Posterior cingulate gyrus (tissue), 11 donors: ENCODE measurements at places on chromosomes 7 and 10.

DNA sequence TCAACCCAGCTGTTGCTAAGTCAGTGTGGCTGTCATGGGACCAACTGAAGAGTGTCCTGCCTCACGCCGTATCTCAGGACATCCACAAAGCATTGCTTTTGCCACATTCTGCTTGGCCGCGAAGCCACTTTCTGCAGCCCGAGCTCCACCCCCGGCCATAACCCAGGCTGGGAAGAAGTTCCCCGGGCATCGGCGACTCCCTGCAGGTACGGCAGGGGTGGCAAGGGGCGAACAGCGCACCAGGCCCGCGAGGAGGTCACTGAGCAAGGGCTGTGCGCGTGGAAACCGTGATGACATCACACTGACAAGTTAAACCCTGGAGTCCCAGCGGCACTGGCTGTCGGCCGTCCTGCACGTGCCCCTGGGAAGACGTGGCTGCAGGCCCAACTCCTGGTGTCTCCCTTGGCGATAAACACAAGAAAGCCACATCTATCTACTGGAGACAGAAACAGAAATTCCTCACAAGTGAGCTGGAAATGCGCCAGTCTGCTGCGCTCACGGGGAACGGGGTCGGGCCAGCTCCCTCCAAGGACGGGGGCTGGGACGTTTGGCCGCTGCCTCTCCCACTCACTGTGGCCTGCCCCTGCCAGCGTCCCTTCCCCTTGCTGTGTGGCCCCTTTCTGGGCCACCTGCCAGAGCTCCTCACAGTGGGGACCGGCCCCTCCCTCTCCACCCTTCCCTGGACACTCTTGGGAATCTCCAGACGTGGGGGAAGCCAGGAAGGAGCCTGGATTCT, 326.3 kb downstream of the DNAJB6 start:
- peak; percentile 73 for DNase-seq

- DNase-seq, result no peak
Observed at GRCh38 chr7:601595-602340, 82.1 kb upstream of the PDGFA start.

DNA sequence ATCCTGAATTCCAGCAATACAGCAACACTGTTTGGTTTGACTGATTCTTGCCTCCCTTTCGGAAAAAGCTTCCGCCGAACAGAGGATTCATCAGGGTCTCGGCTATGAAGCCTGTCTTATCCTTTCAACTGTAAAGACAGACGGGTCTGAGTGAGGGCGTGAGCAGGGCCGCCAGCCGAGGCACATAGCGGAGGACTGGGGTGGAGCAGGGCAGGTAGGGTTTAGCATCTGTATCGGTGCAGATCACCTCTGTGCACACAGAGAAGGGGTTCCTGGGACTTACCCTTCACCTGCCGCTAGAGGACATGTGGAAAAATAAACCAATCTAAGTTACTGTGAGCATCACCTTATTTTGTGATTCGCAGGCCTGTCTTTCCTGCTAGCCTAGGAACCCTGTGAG, 656.9 kb upstream of the FOXK1 start:
- no peak for DNase-seq

DNA sequence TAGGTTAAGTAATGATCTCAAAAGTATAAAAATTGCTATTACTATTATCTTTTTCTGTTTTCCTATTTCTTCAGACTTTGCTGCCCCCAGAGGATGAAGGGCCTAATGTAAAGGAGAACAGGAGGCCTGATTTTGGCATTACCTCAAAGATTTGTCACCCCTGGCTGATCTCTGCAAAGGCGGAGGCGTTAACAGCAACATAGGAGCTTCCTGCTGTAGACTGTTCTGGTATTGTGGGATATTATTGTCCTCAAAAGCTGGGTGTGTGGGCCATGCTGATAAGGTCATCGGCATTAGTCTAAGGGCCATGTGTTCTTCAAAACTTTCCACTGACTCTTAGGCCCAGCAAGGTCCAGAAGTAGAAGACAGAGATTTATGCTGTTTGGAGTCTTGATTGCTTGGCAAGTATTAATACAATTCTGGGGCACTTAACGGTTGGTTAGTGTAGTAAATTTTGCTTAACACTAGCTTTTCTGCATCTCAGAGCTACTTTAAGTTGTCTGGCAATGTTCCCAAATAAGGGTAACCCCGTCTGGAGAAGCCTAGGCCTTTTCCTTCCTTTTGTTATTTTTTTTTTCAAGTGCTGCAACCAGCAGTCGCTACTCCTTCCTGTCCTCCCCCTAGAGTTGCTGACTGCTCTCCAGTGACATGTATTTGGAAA, 14.0 kb upstream of the ENTPD1 start:
- DNase-seq, result no peak

- DNase-seq, result no peak
Observed at GRCh38 chr10:89427629-89428028, 13.3 kb downstream of the IFIT5 start.

DNA sequence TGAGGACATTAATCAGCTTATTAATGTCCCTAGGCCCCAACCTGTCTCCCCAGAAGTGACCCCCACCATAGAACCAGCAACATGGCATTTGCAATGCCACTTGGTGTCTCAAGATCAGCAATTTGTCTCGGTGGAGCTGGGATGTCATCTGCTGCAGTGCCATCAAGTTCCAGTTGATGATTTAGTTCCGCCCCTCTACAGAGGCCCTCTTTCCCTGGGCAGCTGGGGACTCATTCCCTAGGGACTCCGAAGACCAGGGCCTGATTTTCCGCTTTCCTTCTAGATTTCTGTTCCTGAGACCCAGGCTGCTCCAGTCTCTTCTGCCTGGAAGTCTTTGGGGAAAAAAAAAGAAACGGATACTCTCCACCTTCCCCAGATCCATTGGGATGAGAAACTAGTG, 122.5 kb upstream of the NANOS1 start:
- no peak for DNase-seq

DNA sequence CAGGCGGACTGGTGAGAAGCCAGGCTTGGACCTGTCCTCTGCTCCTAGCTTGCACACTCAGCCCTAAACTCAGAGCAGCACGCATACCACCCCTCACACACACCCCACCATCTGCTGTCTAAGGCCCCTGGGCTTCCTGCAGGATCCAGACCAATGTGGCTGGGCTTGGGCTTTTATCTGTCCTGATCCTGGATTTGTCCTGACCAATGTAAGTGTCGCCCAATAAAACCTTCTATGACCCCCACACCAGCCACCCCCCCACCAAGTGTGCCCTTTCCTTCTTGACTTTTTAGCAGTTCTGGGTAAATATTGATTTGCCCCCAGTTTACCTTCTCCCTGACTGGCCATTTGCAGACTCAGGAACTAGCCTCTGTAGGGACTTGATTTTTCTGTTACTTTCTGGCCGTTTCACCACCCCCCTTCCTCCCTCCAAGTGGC, 1.7 kb upstream of the HOXA13 start:
- DNase-seq, result no peak

- DNase-seq, result peak; percentile 80
Observed at GRCh38 chr10:79243181-79244067, 103.8 kb upstream of the PPIF start.

- no peak for DNase-seq
Observed at GRCh38 chr10:33478675-33479125, 144.2 kb upstream of the NRP1 start.

GRCh38 chr7:12257582-12257981, 46.5 kb downstream of the TMEM106B start:
- no peak for DNase-seq

DNA sequence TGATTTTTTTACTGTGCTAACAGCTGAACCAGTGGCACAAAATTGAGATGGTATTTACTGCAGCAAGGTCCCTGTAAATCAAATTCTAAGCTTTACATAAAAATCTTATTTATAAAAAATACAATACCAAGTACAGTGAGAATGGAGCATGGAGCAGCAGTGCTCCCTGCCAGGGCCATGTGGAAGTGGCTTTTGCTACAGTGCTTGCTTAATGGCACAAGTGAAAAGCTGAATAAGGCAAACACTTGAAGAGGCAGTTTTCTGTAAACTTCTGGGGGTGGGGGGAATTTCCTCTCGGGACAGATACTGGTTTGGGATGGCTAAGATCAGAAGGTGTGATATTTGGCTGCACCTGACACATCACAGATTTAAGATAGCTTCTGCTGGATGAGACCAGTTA, 27.5 kb downstream of the AP3M1 start:
- DNase-seq, result no peak

DNA sequence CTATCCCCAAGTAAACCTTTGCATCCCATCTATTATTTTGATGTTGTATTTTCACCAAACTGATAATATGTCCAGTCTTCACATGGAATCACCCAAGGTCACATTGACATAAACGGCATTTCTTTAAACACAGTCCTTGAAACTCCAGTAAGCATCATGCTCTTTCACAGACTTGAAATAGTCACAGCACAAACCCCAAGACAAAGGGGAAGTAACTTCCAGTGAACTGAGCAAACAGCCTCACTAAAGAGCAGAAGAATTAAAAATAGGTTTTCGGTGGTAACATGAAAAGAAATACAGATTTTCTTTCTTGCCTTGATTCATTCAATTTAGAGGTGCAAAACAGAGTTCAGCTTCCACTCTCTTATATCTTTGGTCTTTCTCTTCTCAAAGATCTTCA, 253.7 kb downstream of the SFMBT2 start:
- no peak for DNase-seq

GRCh38 chr10:11183015-11183414, 165.3 kb downstream of the CELF2 start:
- DNase-seq, result no peak

GRCh38 chr7:116214921-116215320, 4.6 kb downstream of the TES start:
- DNase-seq, result no peak

GRCh38 chr7:44489955-44490350, 505 bp downstream of the NUDCD3 start:
- no peak for DNase-seq

GRCh38 chr7:7569081-7569527, 2.4 kb downstream of the MIOS start:
- DNase-seq, result no peak

- no peak for DNase-seq
Observed at GRCh38 chr7:133331861-133332260, 79.0 kb downstream of the EXOC4 start.

GRCh38 chr10:6474871-6475270, 105.2 kb downstream of the PRKCQ start:
- DNase-seq, result no peak

- no peak for DNase-seq
Observed at GRCh38 chr7:106108991-106109390, 3.1 kb downstream of the SYPL1 start.

DNA sequence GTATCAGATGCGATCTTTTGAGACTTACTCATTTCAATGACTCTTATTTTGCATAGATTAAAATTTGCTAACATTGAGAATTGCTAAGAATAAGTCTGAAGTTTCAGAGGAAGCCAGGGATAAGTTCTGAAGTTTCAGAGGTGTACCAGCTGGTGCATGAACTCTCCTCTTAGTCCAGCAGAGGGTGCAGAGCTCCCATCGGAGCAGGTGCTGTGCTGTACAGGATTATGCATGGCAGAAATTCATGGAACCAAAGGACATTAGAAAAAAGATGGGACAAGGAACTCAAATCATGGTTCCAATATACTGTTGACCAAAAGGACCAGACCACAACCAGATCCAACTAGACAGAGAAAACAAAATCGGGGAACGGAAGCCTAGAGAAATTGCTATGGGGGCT, 41.9 kb downstream of the MGAM2 start:
- no peak for DNase-seq

GRCh38 chr7:18458830-18459229, 36.7 kb upstream of the HDAC9 start:
- DNase-seq, result no peak

- no peak for DNase-seq
Observed at GRCh38 chr7:17038160-17038782, 156.5 kb upstream of the AGR3 start.

DNA sequence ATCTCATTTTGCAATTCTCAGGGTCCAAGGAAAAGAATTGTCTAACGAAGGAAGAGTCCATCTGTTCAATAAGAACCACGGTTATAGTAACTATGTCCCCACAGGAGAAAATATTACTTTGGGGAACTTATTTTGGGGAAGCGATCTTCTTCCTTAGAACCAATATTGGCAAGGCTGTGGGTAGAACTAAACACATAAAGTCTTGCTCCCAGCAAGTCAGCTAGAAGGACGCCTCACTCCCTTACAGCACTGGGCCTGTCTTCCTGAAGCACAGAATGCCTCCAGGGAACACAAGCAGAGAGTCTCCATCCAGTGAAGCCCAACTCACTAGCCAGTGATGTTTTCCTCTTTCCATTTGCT, 30.2 kb downstream of the C10orf71 start:
- DNase-seq, result no peak

GRCh38 chr7:22452142-22452959, 47.6 kb downstream of the STEAP1B start:
- peak; percentile 73 for DNase-seq

GRCh38 chr10:124182088-124182541, 88.7 kb upstream of the CHST15 start:
- no peak for DNase-seq

DNA sequence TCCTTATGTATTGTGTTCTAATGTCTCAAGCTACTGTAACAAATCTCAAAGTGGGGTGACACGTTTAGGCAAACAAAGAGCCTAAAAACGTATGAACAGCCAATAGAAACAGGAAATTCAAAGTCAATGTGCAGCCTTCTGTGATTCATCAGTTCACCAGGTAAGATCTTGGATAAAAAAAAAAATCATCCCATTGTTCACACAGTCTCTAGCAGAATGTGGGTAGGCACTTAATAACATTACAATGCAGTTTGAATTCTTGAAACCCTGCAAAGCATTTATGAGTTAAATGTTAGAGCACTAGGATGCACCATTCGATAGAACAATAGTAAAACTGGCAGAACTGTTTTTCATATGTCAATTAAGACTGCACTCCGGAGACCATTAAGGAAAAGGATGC, 88.2 kb upstream of the HDAC9 start:
- DNase-seq, result no peak
